NCI-H1048 (cell line): ENCODE measurements at places on chromosomes 12 and 14.

- peak; percentile 3 for DNase-seq
These were observed 1172.3 kb downstream of the LRFN5 start for GRCh38 chr14:42778984-42779383.

GRCh38 chr14:87030197-87030596 lies 962.8 kb downstream of the GALC start:
- no peak for DNase-seq

GRCh38 chr12:129049917-129050316 lies 196.6 kb downstream of the GLT1D1 start:
- peak; percentile 39 for DNase-seq

DNA sequence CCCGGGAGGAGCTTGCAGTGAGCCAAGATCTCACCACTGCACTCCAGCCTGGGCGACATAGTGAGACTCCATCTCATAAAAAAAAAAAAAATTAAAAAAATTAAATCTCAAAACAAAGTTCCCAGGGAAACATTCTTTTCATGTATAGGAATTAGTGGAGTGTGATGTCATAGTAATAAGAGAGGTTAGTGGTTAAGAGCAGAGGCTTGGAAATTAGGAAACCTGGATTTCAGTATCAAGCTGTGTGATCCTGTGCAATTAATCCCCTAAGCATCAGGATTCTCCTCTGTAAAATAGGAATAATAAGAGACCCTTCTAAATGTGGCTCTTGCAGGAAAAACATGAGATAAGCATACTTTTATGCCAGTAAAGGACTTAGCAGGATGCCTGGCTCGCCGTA lies 3.1 kb upstream of the TXNRD1 start:
- DNase-seq: no peak
